H1 (cell line): ENCODE measurements at places on chromosomes 16 and 17. TPM values are rescaled to one million over a fixed set of nuclear protein-coding genes. Genes with fewer than 3 reads are reported as not detected.
A peak's percentile ranks its signal among the peaks of the same experiment; 100 is the strongest.

DNA sequence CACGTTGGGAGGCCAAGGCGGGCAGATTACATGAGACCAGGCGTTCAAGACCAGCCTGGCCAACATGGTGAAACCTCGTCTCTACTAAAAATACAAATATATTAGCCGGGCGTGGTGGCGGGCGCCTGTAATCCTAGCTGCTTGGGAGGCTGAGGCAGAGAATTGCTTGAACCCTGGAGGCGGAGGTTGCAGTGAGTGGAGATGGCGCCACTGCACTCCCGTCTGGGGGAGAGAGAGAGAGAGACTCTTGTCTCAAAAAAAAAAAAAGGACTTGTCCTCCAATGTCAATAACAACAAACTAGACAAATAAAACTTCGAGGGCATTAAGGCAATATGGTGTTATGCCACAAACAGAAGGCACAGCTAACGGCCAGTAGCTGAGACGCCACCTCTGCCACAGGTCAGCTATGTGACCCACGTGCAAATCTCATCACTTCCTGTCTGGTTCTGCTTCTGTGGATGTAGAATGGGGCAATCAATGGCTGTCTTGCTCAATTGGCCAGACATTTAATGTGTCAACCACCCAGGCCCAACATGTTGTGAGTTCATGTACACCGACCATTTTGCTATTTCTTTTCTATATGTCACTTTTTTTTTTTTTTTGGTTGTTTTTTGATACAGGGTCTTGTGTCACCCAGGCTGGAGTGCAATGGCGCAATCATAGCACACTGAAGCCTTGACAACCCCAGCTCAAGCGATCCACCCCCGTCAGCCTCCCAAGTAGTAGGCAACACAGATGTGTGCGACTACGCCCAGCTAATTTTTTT, 834 bp upstream of the TXNDC11 start:
- H3K4me3 ChIP-seq, result peak overlapping the region; percentile 81
- H3K27ac ChIP-seq, result no peak overlapping the region
- peaks cover 6% of the 10 kb centered on the region for H3K4me1 ChIP-seq
- no peaks in the 10 kb centered on the region for H3K36me3 ChIP-seq
- H3K27me3 ChIP-seq, result no peaks in the 10 kb centered on the region

Gene CCDC40
- total RNA-seq, result 11.5 and 11.6 TPM in 2 replicates

Gene CLEC18C
- 0.50 TPM in 1 of 2 replicates, not detected in the other for total RNA-seq

DNA sequence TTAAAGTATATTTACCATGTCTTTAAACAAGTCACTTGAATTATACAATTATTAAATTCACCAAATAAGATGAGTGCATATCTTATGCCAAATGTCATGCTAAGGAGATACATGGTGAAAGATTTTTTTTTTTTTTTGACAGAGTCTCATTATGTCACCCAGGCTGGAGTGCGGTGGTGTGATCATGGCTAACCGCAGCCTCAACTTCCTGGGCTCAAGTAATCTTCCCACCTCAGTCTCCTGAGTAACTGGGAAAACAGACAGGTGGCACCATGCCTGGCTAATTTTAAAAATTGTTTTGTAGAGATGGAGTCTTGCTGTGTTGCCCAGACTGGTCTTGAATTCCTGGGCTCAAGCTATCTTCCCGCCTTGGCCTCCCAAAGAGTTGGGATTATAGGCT, 149.0 kb upstream of the GOT2 start:
- no peaks in the 10 kb centered on the region for H3K27me3 ChIP-seq
- H3K36me3 ChIP-seq, result no peaks in the 10 kb centered on the region
- DNase-seq, result no peak
- no peak overlapping the region for H3K27ac ChIP-seq

DNA sequence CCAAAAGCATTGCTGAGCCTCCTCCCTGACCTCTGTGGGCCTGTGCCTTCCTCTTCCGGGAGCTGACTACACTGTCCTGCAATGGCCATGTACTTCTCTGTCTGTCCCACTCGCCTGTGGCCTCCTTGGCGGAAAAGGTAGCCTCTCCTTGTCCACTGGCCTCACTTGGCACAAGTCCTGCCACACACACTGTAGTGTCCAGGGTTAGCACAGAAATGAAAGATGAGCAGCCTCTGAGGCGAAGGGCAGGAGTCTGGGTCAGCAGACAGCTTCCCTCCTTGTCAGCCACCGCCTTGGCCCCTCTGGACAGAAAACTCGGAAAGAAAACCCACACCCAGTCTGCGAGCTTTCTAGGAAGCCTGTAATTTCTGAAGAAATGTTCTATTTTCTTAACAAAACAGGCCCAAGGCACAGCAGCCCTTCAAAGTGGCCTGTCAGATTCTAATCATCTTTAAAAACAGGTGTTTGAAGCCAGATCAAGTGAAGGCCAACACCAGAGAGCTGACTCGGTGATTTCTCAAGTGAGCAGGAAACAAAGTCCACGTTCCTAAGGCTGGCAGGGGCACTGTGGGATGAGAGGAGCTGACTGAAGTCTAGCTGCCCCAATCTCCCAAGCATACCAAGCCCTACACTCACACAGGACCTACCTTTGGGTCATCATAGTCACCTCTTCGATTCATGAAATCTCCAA, 67.2 kb downstream of the GTF3C1 start:
- no peak overlapping the region for H3K27ac ChIP-seq
- no peak for DNase-seq
- H3K4me1 ChIP-seq, result no peaks in the 10 kb centered on the region

GRCh38 chr17:36727577-36727976, 126.2 kb downstream of the MRM1 start:
- peaks cover 30% of the 10 kb centered on the region for H3K4me1 ChIP-seq
- no peaks in the 10 kb centered on the region for H3K36me3 ChIP-seq
- no peak overlapping the region for H3K4me3 ChIP-seq
- no peak for DNase-seq

GRCh38 chr16:11100239-11100750, 155.7 kb downstream of the SOCS1 start:
- no peak overlapping the region for H3K27ac ChIP-seq
- no peaks in the 10 kb centered on the region for H3K27me3 ChIP-seq
- no peak overlapping the region for H3K4me3 ChIP-seq
- H3K4me1 ChIP-seq, result no peaks in the 10 kb centered on the region; the same call in 1 of the 2 replicates
- no peaks in the 10 kb centered on the region for H3K36me3 ChIP-seq
- DNase-seq, result peak; percentile 23

Gene SPN
- 1.6 and 1.8 TPM in 2 replicates for total RNA-seq

- H3K27me3 ChIP-seq, result no peaks in the 10 kb centered on the region
- no peaks in the 10 kb centered on the region for H3K4me1 ChIP-seq
- H3K36me3 ChIP-seq, result no peaks in the 10 kb centered on the region
- no peak for DNase-seq
These were observed 8.6 kb upstream of the CENPV start for GRCh38 chr17:16361874-16362273.

GRCh38 chr17:81870131-81870980, 781 bp downstream of the ARHGDIA start:
- no peak for DNase-seq
- peaks cover 12% of the 10 kb centered on the region; the same call in 1 of the 2 replicates for H3K36me3 ChIP-seq
- H3K27me3 ChIP-seq, result no peaks in the 10 kb centered on the region
- H3K27ac ChIP-seq, result no peak overlapping the region; the same call in 1 of the 2 replicates
- peak overlapping the region; percentile 77 for H3K4me3 ChIP-seq

- no peak overlapping the region for H3K4me3 ChIP-seq
- H3K4me1 ChIP-seq, result no peaks in the 10 kb centered on the region; the same call in 1 of the 2 replicates
- DNase-seq, result peak; percentile 54
- no peaks in the 10 kb centered on the region for H3K27me3 ChIP-seq
- no peaks in the 10 kb centered on the region for H3K36me3 ChIP-seq
These were observed 88.5 kb downstream of the NPIPB11 start for GRCh38 chr16:29318037-29318436.

DNA sequence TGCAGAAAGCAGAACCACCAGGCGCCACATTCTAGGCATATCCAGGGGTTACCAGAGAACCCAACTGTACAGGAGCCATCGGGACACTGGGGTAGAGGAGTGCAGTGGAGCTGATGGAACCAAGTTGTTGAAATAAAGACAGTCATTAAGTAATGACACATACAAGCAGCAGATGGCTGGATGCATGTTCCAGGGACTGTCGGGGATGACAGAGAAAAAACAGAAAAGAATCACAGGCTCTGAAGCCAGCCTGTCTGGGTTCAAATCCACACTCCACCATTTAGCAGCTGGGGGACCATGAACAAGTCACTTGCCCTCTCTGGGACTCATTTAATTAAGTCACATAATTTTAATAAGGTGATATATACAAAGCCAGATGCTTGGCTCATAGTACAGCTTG, 117.1 kb downstream of the ZNF423 start:
- no peaks in the 10 kb centered on the region for H3K27me3 ChIP-seq
- H3K36me3 ChIP-seq, result no peaks in the 10 kb centered on the region
- no peak for DNase-seq
- H3K27ac ChIP-seq, result no peak overlapping the region
- peaks cover 6% of the 10 kb centered on the region for H3K4me1 ChIP-seq

DNA sequence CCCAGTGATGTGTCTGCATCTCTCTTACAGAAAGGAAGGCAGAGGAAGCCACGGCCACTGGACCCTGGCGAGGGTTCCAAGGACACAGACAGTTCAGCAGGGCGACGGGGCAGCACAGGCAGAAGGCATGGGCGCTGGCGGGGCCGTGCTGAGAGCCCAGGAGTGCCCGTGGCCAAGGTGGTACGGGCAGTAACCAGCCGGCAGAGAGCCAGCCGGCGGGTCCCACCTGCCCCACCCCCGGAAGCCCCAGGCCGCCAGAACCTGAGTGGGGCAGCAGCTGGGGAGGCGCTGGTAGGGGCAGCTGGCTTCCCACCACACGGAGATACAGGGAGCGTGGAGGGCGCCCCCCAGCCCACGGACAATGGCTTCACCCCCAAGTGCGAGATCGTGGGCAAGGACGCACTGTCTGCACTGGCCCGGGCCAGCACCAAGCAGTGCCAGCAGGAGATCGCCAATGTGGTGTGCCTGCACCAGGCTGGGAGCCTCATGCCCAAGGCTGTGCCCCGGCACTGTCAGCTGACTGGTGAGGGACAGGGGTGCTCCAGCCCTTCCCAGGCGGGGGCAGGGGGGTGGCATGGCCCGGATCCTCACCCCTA, 7.8 kb downstream of the XYLT2 start:
- peaks cover 26% of the 10 kb centered on the region for H3K36me3 ChIP-seq
- no peak for DNase-seq

DNA sequence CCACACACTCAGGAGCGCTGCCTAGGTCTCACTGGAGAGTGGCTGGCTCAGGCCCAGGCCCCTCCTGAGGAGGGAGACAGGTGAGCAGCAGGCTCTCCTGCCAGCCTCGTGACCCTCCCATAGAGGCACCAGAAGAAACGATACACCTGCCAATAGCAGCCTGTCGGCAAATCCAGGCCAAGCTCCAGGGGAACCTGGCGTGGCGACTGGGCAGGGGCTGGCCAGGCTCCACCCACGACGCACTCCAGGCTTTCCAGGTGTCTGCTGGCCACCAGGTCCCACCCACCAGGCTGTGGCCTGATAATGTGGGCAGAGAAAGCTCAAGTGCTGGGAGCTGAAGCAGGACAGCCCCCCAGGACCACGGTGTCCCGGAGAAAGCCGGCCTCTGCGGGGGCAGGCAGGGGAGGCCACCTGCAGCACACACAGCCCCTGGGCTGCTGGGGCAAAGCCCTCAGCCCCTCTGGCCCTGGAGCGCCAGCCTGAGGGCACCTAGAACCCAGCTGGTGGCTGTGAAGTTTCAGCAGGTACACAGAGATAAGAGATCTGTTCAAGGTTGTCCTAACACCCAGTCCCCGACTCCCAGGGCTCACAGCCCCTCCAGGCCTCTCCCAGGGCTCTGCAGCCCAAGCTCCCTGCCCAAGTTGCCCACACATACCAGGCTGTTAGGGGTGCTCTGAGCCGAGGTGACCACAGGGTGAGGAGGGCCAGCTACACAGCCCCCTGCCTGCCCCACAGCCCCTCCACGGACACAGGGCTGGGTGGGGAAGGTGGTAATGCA, 2.4 kb downstream of the PGAP6 start:
- DNase-seq, result peak; percentile 84
- H3K36me3 ChIP-seq, result peaks cover 8% of the 10 kb centered on the region
- no peak overlapping the region for H3K27ac ChIP-seq
- peaks cover 19% of the 10 kb centered on the region for H3K4me1 ChIP-seq

DNA sequence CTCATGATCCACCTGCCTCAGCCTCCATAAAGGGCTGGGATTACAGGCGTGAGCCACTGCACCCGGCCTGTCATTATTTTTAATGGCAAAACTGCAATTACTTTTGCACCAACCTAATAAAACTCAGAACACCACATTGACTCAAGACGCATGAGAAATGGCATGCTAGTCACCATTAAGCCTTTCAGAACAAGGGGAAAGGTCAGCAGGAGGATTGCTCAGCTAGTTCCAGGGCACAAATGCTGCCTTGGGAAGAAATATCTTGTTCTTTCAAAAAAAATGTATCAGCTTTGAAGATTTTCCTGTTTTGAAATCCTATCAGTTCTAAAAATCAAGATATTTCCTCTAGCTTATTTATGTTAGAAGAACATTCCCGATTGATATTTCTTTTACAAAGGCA, 32.4 kb upstream of the CDYL2 start:
- DNase-seq, result no peak
- H3K27ac ChIP-seq, result no peak overlapping the region
- no peaks in the 10 kb centered on the region for H3K4me1 ChIP-seq
- no peaks in the 10 kb centered on the region for H3K36me3 ChIP-seq

DNA sequence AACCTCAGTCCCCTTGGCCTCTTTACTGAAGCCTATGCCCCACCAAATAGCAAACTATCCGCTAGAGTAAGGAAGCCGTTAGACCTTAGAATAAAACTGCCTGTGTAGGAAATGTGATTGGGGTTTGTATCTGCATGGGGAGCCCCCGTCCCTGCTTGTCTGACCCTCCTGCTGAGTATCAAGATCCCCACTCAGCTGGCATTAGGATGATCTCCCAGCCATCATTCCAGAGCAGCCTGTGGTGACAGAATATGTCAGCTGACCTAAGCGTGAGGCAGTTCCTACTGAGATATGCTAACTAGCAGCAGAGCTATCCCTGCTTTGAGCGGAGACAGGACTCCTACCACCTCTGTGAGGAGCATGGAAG, 645 bp upstream of the GFOD2 start:
- no peak for DNase-seq
- peaks cover 10% of the 10 kb centered on the region; the same call in 1 of the 2 replicates for H3K4me1 ChIP-seq
- no peak overlapping the region for H3K27ac ChIP-seq
- H3K27me3 ChIP-seq, result no peaks in the 10 kb centered on the region

DNA sequence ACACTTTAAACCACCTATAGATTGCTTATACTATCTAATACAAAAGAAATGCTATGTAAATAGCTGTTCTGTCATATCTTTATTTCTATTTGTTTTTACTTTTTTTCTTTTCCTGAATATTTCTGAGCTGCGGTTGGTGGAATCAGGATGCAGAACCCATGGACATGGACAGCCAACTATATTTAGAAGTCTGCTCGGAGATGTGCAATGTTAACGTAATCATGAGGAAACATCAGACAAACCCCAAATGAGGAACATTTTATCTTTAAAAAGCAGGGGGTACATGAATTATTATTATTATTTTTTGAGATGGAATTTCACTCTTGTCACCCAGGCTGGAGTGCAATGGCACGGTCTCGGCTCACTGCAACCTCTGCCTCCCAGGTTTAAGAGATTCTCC, 31.4 kb upstream of the GHDC start:
- H3K27ac ChIP-seq, result no peak overlapping the region
- peaks cover 12% of the 10 kb centered on the region for H3K36me3 ChIP-seq
- H3K4me3 ChIP-seq, result no peak overlapping the region
- no peak for DNase-seq

- no peaks in the 10 kb centered on the region for H3K36me3 ChIP-seq
- no peak overlapping the region for H3K4me3 ChIP-seq
- H3K27ac ChIP-seq, result no peak overlapping the region
- no peak for DNase-seq
- no peaks in the 10 kb centered on the region for H3K4me1 ChIP-seq
These were observed 346.0 kb downstream of the GRIN2A start for GRCh38 chr16:9836118-9836736.

GRCh38 chr16:81445143-81445961, 744 bp downstream of the CMIP start:
- H3K4me3 ChIP-seq, result peak overlapping the region; percentile 78
- peak; percentile 61 for DNase-seq
- no peak overlapping the region for H3K27ac ChIP-seq
- peaks cover 3% of the 10 kb centered on the region for H3K4me1 ChIP-seq

Gene CA7
- 1.7 and 1.8 TPM in 2 replicates for total RNA-seq
